ENCODE measurements at places on chromosomes 7 and 10.

DNA sequence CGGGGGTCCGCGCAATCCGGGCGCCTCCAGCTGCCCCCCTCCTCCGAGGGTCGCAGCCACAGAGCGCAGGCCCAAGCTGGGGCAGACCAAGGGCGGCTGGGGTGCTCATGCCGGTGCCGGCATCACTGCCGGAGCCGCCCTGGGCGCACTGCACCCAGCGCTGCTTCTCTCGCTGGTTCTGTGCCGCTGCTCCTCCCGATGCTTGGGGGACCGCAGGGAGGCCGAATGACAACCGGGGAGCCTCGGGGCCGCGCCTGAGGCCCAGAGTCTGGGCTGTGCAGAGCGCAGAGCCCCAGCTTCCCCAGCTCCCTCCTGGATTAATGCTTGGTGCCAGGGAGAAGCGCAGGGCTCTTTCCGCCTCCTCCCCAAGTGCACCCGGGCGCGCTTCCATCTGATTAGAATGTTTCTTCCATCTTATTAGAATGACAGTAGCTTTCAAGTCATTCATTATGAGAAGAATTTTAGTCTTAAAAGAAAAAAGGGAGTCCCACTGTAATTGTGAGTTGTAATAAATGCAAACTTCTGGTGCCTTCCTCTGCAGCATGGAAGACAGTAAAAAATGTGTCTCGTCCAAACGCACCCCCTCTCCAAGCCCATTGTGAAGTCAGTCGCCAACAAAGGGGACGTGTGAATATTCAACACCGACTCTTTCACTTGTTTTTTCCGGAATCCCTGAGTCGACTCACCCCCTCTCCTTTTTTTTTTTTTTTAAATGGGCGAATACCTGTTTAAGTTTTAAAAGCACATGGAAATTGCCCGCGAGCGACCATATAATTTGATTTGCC is 19.5 kb upstream of the PTF1A start:
- DNase-seq, result no peak

- no peak for DNase-seq
Measured at GRCh38 chr10:31980471-31980870, 51.8 kb upstream of the ARHGAP12 start.

DNA sequence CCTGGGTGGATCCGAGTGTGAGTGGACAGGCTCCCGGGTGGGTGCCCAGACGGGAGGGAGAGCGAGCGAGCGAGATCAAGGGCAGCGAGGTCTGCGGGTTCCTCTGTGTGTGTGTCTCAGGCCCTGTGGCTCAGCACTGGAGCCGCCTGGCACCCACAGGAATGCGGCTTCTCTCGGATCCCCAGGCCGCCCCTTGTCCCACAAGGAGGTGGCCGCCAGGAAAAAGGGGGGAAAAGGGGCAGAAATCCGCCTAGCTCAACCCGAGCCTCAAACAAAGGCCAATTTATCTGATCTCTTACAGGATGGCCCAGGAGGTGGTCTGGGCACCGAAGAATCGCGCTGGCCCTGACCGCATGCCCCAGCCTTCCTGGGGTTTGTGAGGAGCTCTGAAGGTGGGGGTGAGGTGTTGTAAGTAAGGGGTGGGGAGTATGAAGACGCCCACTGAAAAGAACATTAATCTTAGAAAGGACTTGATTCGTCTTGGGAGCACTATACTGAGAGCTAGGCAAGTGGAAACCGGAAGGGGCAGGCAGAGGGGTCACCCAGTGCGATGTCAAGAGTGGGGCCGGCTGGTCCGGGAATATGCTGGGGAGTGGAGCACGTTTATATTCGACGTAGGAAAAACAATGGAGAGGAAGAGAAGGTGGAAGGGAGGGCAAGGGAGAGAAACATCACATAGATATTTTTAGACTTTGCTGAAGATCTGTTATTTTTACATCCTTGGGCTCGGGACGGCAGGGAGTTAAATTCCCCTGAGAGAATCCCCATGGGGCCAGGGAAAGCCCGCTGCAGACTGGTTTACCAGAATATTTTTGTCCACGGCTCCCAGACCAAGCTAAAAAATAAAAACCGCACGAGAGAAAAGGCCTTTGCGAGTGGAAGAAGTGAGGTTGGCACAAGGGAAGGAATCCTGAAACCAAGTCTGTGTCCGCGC is 7.2 kb downstream of the DLX5 start:
- no peak for DNase-seq

DNA sequence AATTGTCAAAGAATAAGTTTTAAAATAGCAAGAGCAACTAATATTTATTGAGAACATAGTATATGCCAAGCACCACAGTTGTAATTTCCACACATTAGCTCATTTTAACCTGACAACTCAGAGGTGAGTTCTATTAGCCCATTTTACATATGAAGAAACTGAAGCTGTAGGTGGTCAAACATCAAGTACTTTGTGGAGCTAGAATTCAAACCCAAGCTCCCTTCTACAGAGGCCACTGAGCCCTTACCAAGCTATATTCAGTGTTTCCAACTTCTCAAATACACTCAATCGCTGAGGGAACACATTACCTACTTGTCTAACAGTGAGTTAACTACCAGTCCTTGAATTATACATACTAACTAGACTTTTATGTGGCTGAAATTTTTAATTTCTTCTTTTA is 236.6 kb downstream of the PARD3 start:
- DNase-seq, result no peak

DNA sequence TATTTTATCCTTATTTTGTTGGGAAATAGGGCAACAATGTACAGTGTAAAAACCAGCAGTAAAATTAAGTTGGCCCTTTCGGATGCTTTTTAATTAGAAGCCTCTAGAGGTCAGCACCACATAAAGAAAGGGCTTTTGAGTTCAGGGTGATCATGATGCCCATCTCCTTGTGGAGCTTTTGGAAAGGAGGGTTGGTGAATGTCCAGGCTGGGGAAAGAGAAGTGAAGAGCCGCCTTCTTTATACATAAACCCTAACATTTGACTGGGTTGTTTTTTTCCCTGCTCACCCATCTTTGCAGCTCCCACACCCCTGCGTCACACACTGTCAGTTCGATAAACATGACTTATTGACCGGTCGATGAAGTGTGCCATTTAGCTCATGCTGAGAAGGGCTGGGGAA is 29.8 kb downstream of the MTURN start:
- DNase-seq, result no peak

DNA sequence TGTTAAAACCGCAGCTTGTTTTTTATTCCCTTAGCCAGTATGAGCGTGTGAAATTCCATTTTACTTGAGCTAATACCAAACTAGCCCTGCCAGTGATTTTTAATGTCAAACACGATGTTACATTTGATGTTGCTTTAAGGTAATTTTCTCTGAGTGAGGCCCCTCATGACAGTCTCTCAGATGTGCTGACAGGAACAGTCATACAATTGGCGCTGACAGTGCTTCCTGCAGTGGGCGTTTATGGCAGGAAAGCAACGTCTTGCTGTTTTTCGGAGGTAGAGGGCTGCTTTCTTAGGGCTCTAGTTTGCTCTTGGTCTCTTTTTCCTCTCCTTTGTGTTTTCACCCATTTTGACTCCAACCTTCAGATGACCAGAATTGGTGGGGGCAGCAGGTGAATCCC is 19.3 kb downstream of the PON1 start:
- no peak for DNase-seq

DNA sequence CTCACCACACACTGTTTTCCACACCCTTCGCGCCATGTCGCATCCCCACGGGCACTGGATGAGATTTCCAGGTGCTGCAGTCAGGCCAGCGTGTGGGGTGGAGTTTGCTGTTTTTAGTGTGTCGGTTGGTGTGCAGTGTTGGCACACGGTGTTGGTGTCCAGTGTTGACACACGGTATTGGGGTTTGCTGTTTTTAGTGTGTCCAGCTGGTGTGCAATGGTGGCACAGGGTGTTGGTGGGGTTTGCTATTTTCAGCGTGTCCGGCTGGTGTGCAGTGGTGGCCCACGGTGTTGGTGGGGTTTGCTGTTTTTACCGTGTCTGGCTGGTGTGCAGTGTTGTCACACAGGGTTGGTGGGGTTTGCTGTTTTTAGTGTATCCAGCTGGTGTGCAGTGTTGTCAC is 20.1 kb upstream of the PRKAR1B start:
- DNase-seq, result no peak

- no peak for DNase-seq
Measured at GRCh38 chr10:69086001-69086509, 1.8 kb upstream of the SRGN start.

- DNase-seq, result no peak
Measured at GRCh38 chr7:106927536-106927935, 62.5 kb downstream of the PIK3CG start.

GRCh38 chr7:23114896-23115295 is 9.3 kb downstream of the KLHL7 start:
- no peak for DNase-seq

DNA sequence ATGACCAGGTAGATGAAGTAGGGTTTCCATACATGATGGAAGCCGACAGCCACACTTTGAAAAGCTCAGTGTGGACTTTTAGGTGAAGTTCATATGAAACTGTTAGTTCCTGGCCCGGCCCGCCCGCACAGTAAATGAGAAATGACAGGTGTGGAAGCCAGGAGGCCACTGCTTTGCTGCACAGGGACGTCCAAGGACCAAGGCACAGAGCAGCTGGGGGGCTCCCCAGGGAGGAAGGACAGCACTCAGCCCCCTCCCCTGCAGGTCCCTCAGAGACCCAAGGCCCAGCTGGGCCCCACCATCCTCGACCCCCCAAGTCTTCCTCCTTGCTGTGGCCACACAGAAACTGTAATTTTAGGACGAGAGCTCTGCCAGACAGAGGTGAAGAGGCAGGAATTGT is 219.2 kb downstream of the PTPRN2 start:
- DNase-seq, result no peak

DNA sequence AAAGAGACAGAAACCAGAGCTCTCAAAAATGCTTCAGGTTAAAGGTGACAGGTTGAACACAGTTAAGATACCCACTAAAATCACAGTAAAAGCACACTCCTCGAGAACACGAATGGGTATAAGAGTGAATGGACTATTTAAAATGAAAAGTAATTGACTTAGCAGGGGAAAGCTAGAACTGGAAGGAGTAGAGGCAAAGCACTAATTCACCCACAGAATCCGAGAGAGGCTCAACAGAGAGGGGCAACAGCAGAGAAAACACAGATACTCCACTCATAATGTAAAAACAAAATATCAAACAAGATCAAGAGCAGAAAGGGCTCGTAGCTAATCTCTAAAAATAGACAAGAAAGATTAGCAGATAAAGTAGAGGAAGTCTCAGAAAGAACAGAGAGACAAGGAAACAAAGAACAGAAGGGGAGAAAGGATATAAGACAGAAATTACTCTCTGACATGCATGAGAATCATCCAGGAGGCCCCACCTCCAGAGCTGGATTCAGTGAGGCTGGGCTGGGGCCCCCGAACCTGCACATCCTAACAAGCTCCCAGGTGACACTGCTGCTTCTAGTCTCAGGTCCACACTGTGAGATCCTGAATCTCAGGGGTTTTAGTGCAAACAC is 117.6 kb downstream of the GALNT11 start:
- DNase-seq, result no peak

GRCh38 chr7:21542891-21543527 is at the start of gene DNAH11:
Gene DNAH11 (plus strand): TSS chr7:21543039. CDS start chr7:21543246, 207 bp downstream.
- DNase-seq, result no peak

- no peak for DNase-seq
Measured at GRCh38 chr7:155746188-155746587, 66.1 kb downstream of the SHH start.

DNA sequence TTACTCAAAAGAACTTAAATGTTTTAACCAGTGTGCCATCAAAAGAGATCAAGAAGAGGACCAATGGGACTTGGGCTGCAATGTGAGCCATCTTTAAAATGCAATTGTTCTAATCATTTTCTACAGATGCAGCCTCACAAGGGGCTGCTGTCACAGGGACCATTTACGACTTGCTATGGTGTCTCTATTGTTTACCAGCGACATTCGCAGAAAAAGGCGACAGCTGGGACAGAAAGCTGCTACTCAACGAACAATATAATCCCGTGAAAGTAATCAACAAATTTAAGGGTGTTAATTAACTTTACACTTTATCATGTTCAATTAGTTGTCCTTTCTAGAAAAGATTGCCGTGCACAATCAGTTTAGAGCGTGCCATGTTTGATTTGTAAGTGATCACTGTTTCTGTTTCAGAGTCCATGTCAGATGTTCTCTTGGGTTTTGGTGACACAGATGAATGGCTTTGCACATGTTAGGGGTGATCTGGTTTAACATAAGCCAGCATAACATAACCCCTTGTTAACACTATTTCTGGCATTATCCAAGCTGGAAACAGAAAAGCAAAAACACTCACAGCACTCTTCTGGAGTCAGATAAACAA is 110.8 kb downstream of the HIBADH start:
- DNase-seq, result no peak

- no peak for DNase-seq
Measured at GRCh38 chr7:39394105-39394680, 172.0 kb upstream of the YAE1 start.

DNA sequence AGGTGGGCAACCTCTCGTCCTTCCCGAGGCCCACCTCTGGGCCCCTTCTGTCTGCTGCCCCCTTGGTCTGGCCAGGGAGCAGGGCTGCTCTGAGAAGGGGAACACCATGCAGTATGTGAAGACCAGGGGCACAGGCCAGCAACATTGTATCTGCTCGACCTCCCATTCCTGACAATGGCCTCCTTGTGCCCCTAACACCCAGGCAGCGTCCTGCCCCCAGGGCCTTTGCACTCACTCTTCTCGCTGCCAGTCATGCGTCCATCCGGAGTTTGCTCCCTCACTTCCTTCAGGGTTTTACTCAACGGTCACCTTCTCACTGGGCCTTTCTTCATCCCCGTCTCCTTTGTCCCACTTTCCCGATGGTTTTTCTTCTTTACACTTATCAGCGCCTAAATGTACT is 232.9 kb upstream of the GRB10 start:
- no peak for DNase-seq

GRCh38 chr7:2840458-2840857 is 3.6 kb downstream of the GNA12 start:
- no peak for DNase-seq

DNA sequence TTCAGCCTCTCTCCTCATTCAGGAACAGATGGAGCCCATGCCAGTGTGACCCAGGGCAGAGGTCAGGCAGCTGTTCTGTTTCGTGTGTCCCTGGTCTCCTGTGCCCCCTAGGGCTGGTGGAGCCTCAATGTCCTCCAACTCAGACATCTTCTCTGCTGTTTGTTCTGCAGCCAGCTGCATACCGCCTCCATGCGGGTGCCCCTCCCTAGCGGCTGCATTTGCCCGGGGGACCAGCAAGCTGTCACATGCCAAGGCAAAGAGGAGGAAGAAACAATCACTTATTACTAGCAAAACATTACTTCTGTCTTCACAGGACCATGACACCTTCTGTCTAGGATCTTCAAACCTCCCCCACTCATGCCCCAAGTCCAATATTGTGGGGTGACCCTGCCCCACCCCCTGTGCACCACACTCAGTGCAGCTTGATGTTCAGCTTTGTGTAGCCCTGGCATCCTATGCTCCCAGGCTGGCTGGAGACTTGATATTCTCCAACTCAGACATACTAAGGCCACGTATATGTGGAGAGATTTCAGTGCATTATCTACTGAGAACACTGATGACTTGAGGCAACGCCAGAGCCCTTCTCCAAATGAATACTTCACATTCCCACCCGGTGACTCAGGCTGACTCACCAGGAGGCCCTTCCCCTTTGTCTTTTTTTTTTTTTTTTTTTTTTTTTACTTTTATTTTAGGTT is 188.9 kb downstream of the SKIDA1 start:
- DNase-seq, result no peak

Data from effector memory CD4-positive, alpha-beta T cell (primary cell).